A549 treated with AZD2906 at 1 μM for 4 hours (cell line): ENCODE measurements at places on chromosomes 1 and 21. TPM values are rescaled to one million over a fixed set of nuclear protein-coding genes. Genes with fewer than 3 reads are reported as not detected.

Gene F3
- 9.6 to 18.1 TPM (median 11.1 TPM) in 5 replicates for total RNA-seq

Gene VPS13D
- 6.0 to 7.8 TPM (median 6.3 TPM) in 5 replicates for total RNA-seq

Gene SYCP1
- not detected in 5 replicates for total RNA-seq

Gene CYP4B1
- total RNA-seq: 0.07 to 0.24 TPM (median 0.18 TPM) in 4 of 5 replicates, not detected in the other

Gene DMRTA2
- total RNA-seq: 0.09 to 0.13 TPM (median 0.10 TPM) in 5 replicates

Gene PPFIA4
- total RNA-seq: 0.27 to 1.1 TPM (median 0.31 TPM) in 5 replicates

Gene SPATA17
- total RNA-seq: 2.1 to 2.6 TPM (median 2.1 TPM) in 5 replicates

Gene NGF
- 0.38 to 0.91 TPM (median 0.59 TPM) in 5 replicates for total RNA-seq

Gene CHIA
- total RNA-seq: not detected in 5 replicates

Gene B4GALT2
- 55.2 to 74.3 TPM (median 69.8 TPM) in 5 replicates for total RNA-seq

Gene CCDC18
- 4.1 to 5.4 TPM (median 5.0 TPM) in 5 replicates for total RNA-seq

Gene ANKRD13C
- total RNA-seq: 6.9 to 9.1 TPM (median 7.7 TPM) in 5 replicates

Gene ADAM30
- not detected in 5 replicates for total RNA-seq

Gene QSOX1
- total RNA-seq: 62.3 to 78.8 TPM (median 78.1 TPM) in 5 replicates

Gene CHI3L1
- total RNA-seq: 0.11 TPM in 1 of 5 replicates, not detected in the others

Gene DCDC2B
- total RNA-seq: not detected in 5 replicates

Gene WDR64
- total RNA-seq: not detected in 5 replicates

Gene FTCD
- 0.23 to 0.24 TPM (median 0.23 TPM) in 3 of 5 replicates, not detected in the others for total RNA-seq

Gene LIN28A
- 0.02 TPM in 1 of 5 replicates, not detected in the others for total RNA-seq
